ENCODE measurements at places on chromosomes 7 and 10. TPM values are rescaled to one million over a fixed set of nuclear protein-coding genes. Genes with fewer than 3 reads are reported as not detected.

DNA sequence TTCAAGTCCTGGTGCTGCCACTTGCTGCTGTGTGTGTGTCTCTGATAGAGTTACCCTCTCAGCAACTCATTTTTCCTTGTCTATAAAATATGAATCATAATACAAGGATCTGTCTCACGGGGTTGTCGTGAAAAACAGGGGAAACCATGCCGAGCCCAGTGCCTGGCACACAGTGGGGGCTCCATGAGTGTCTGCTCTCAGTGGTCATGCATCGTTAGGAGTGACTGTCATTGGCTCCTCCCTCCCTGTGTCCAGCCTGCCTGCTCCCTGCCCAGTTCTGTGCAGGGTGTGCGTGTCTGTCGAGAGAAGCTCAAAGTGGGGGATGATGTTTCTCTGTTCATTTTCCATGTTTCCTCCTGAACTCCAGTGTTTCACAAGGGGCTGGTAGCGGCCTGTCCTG is 83.6 kb upstream of the LRRC4 start:
- DNase-seq, result no peak

GRCh38 chr7:37281368-37282092 is 167.1 kb downstream of the ELMO1 start:
- no peak for DNase-seq

DNA sequence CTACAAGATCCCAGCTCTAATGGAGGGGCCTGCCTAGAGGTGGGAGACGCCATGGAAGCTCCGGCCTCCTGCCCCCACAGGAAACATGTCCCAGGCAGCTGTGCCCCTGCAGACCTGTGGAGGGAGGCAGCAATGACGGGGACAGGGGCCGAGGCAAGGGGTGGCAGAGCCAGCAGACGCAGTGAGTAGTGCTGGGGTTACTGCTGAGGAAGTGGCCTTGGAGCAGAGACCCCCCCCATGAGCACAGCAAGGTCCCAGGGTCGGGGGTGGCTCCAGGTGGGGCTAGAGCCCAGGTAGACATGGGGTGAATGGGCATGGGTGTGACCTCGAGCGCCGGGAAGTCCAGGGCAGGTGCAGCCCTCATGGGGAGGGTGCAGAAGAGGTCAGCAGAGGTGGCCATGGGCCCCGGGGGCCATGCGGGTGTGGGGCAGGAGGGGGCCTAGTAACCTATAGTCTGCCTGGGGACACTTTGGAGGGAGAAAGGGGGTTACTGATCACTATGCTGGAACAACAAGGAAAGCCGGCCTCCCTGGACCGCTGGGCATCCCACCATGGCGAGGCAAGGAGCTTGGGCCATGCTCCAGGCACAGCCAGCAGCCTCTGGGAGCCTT is 45.5 kb downstream of the JAKMIP3 start:
- DNase-seq, result no peak

GRCh38 chr7:26659121-26659520 is 205.3 kb downstream of the SKAP2 start:
- DNase-seq, result no peak

GRCh38 chr10:108586424-108586823 is 1336.9 kb downstream of the XPNPEP1 start:
- no peak for DNase-seq

GRCh38 chr7:2158331-2159175 is 74.2 kb downstream of the MAD1L1 start:
- no peak for DNase-seq

DNA sequence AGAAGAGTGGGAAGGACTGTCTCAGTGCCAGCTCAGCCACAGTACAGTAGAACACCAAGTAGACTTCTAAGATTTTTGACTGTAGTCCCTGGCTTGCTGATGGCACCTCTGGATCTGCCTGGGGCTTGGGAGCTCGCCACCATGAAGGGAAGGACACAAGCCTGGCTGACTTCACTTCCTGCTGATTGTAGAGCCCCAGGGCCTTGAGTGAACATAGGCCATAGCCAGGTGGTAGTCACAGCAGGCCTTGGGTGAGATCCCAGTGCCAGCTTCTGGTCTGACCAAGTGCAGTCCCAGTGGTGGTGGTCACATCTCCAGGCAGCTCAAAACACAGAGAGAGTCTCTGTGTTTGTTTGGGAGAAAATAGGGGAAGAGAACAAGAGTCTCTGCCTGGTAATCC is 57.6 kb upstream of the HBP1 start:
- no peak for DNase-seq

CFAP70 gene
- total RNA-seq, result 1.1 TPM

FAM25C gene
- not detected for total RNA-seq

- no peak for DNase-seq
Measured at GRCh38 chr10:127013691-127014473, 108.7 kb downstream of the DOCK1 start.

DNA sequence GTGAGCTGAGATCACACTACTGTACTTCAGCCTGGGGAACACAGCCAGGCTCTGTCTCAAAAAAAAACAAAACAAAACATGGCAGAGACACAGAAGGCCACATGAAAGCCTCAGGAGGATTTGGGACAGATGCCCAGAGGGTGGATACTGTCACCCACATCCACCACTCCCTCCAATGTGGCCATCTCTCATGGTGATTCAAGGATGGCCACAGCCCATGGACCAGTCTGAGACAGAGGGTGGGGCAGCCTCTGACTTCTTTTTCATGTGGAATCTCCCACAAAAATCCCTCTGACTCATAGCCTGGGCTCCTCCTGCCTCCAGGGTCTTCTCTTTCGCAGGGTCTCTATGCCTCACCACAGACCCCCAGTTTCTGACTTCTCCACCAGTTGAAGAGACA is 59.0 kb upstream of the GTF2I start:
- no peak for DNase-seq

Data from hematopoietic multipotent progenitor cell (in vitro differentiated cells).